Astrocyte (in vitro differentiated cells and primary cell): ENCODE measurements at places on chromosomes 3 and 15. TPM values are rescaled to one million over a fixed set of nuclear protein-coding genes. Genes with fewer than 3 reads are reported as not detected.

The TRAT1 gene
- total RNA-seq: not detected in 2 replicates

The GP5 gene
- total RNA-seq: 0.10 TPM in 1 of 2 replicates, not detected in the other

The SNTN gene
- total RNA-seq: not detected in 2 replicates

The OR5K2 gene
- total RNA-seq: not detected in 2 replicates

The ANKRD34C gene
- total RNA-seq: 0.05 TPM in 1 of 2 replicates, not detected in the other
